ENCODE measurements at places on chromosomes 7 and 10.

- DNase-seq = no peak
These were observed 155.5 kb downstream of the ZNF248 start for GRCh38 chr10:37701781-37702493.

DNA sequence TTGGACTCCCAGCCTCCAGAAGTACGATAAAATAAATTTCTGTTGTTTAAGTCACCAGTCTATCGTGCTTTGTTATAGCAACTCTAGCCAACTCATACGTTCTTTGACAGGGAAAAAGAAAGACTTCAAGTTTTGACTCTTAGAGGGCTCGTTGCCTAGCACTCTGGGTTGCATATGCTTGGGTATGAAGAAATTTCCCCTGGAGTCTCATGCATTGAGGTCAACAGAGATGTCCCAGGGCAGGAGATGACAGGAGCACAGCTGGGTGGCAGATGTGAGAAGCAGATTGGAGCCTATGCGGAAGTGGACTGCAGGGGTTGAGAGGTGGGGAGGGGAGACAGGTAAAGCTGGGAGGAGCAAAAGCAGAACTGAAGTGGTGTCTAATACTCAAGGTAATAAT is 63.3 kb upstream of the JAZF1 start:
- DNase-seq = no peak

DNA sequence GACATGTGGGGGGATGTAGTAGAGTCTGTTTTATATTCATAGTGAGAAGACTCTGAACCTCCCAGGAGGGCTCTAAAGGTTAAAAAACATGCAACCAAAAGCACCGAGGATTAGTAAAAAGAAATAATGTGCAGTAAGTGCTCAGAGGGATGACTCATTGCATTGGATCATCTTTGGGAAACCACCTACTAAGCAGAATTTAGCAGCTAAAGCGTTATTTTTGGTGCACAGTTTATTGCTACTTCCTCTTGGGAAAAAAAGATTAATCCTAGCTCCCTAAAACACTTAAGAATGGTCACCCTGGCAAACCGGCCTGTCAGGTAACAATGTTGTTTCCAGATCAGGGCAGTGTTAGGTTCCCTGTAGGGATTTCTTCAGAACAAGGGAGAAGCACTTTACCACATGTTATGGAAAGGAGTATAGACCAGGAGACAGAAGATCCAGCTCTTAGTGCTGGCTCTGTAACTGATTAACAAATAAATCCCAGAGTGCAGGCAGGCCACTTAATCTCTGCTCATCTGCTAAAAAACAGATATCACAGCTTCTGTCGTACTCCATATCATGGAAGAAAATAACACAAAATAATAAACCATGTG is 44.8 kb upstream of the FAM133B start:
- peak; percentile 50 for DNase-seq

DNA sequence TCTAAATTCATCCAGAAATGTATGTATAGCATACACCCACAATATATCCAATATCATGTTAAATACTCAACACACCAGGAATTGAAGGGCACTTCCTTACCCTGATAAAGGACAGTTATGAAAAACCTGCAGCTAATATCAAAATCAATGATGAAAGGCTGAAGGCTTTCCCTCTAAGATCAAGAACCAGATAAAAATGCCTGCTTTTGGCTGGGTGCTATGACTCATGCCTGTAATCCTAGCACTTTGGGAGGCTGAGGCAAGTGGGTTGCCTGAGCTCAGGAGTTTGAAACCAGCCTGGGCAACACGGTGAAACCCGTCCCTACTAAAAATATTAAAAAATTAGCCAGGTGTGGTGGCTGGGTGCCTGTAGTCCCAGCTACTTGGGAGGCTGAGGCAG is 21.6 kb upstream of the UPP1 start:
- DNase-seq = no peak

DNA sequence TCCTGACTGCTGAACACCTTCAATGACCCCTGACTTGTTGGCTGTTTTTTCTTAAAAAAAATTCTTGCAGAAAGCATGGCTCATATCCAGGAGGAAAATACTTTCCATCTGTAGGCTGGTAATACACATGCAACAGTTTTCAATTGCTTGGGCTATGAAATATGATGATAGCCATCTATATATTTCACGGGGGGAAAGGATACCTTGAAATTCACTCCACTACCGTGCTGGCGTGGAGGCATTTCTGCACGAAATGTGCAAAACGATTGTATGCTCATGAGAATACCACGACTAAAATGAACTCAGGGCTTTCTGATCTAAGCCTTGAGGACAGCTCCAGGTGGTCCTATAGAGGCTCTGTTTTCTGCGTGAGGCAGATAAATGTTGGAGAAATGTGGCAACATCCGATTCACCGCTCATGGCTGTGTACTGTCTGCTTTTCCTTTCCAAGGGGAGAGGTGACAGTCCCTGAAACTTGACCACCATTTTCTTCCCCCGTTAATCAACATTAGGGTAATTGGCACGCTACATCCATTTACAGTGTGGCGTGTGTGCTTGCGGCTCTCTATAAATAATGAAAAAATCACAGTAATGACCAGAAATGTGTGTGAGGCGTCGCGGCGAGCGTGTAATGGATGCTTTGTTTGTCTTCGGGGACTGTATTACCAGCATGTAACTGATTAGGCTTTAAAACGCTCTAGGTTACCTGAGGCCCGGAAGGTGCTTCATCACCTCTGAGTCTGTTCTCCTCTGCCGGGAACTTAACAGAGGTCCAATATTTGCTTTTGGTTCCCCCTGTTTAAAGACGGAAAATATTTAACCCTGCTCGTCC is 12.8 kb upstream of the CARD11 start:
- DNase-seq = no peak
